ENCODE measurements at places on chromosomes 16 and 17. TPM values are rescaled to one million over a fixed set of nuclear protein-coding genes. Genes with fewer than 3 reads are reported as not detected.
A peak's percentile ranks its signal among the peaks of the same experiment; 100 is the strongest.

MT1M gene
- total RNA-seq, result 26.7 TPM

- no peak for DNase-seq
Measured at GRCh38 chr17:41490000-41490990, 585 bp upstream of the KRT36 start.

DNA sequence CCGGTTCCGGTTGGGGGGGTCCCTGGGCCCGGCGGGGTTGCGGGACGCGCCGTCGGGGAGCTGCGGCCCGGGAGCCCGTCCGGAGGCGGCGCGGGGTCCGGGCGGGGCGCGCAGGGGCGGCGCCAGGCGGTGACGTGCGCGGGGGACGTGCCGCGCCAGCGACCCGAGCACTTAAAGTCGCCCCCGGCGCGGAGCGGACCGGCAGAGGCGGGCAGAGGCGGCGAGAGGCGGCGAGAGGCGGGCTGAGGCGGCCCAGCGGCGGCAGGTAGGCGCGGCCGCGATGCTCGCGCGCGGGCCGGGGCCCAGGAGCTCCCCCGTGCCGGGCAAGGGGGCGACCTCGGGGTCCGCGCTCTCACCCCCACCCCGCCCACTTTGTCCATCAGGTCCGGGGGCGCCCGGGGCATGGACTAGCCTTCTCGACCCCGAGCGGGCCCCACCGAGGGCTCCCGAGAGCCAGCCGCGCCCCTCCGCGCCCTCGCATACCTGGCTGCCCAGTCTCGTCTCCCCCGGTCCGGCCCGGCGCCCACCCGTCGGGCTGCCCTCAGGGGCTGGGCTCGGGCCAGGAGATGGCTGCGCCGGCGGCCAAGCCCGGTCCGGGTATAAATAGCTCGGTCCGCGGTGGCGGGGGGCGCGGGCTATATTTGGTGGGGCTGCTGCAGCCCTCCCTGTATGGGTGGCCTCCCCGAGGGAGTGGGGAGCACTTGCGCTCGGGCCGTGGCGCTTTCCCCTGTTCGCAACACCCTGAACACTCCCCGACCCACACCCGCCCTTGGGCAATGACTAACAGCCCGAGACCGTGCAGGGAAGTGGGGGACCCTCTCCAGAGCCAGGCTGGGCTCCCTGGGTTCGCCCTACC is at the start of gene SLC16A3:
TSS of gene SLC16A3 (plus strand) at position 201 of the 856 bp plus-strand sequence. CDS start 6,967 bp downstream, outside the sequence.
- peak; percentile 85 for DNase-seq

DNA sequence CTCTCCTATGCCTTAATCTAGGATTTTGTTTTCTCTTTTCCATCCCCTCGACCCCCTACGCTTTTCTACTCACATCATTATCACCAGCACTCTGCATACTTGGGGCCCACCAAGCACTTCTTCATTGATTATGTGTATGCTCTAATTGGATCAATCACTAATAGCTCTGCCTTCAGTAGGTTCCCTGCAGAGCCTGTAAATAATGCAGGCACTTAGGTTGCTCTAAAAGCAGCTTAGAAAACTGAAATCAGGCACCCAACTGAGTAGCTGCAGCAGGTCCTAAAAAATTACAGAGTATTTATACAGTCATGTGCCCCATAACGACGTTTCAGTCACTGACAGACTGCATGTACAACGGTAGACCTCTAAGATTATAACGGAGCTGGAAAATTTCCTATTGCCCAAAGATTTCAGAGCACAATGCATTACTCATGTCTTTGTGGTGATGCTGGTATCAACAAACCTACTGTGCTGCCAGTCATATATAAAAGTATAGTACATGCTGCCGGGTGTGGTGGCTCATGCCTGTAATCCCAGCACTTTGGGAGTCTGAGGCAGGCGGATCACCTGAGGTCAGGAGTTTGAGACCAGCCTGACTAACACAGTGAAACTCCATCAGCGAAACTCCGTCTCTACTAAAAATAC is 280.4 kb downstream of the HS3ST3B1 start:
- DNase-seq, result no peak

- no peak for DNase-seq
Measured at GRCh38 chr16:63447121-63447520, 1410.9 kb upstream of the CDH8 start.

DNA sequence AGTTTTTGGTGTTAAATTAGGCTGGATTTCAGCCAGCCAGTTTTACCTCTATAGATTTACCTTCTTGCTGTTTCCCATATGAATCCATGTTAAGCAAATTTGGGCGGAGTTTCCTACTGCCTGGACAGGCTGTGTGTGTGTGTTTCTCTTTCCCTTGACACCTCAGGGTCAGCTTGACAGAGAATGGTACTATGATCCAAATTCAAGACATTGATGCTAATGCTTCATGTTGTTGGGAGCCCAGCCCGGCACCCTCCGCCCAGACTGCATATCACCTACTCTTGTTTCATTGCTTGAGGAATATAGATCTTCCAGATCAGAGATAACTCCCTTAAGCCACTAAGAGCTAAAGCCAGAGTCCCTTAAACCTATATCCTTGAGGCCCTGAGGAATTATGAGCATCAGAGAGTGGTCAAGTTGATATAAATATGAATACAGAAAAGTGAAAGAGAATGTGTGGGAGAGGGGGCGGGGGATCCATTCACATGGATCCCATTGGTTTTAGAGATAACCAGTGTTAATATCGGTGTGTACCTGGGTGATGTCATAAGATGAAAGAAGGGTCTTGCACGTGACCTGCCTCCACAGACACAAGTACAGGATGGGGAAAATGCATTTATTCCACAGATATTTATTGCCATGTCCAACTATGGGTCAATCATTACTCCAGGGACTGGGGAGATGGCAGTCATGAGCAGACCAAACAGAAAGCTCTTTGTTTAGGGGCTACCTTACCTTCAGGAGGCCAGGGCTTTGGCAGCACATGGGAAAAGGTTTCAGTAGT is 69.7 kb downstream of the WIPI1 start:
- no peak for DNase-seq

- no peak for DNase-seq
Measured at GRCh38 chr16:55571191-55571897, 4.9 kb downstream of the CAPNS2 start.

DNA sequence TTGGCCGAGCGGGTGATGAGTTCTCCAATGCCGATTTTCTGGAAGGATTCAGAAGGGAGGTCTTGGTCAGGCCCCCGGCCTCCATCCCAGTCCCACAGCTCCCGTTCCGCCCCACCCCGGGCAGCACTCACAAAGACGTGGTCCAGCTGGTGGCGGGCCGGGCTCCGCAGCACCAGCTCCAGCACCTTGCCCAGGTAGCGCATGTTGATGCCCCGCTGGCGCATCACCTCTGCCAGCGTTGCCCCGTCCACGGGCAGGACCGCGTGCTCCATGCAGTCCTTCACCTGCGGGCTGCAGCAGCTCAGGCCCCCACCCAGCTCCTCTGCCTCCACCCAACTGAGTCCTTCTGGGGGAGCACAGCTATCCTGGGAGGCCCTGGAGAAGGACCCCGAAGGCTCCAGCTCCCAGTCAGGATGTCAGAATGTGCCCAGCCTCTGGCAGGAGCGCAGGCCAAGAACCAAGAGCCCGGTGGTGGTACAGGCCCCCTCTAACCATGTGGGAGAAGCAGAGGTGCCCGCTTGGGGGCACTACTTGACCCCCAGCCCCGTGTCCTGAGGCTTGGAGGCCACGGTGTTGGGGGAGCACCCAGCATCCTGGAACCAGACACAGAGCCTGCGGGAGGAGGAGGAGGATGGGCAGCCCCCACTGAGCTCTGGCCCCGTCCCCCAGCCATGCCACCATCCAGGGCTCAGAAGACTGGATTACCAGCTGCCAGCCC is 16.2 kb downstream of the CLUH start:
- no peak for DNase-seq

SMIM36 gene
- total RNA-seq, result not detected

DPEP2 gene
- total RNA-seq, result not detected

REXO5 gene
- 16.2 TPM for total RNA-seq

GRCh38 chr17:28261219-28261618 is 57.8 kb upstream of the TMEM97 start:
- DNase-seq, result no peak

Data from MG63 (cell line).